ENCODE measurements at places on chromosomes 7 and 10.

DNA sequence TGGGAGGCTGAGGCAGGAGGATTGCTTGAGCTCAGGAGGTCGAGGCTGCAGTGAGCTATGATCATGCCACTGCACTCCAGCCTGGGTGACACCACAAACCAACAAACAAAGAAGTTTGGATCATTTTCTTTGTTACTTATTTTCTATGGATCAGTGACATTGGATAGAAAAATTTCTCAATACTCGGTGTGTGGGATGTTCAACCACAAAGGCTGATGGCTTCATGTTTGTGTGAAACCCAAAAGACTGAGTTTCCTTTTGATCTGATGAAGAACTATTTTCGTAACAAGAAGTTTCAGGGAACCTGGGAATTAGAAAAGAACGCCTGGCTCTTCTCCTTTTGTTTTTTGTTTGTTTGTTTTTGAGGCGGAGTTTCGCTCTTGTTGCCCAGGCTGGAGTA, 104.0 kb downstream of the HOXA1 start:
- no peak for DNase-seq

DNA sequence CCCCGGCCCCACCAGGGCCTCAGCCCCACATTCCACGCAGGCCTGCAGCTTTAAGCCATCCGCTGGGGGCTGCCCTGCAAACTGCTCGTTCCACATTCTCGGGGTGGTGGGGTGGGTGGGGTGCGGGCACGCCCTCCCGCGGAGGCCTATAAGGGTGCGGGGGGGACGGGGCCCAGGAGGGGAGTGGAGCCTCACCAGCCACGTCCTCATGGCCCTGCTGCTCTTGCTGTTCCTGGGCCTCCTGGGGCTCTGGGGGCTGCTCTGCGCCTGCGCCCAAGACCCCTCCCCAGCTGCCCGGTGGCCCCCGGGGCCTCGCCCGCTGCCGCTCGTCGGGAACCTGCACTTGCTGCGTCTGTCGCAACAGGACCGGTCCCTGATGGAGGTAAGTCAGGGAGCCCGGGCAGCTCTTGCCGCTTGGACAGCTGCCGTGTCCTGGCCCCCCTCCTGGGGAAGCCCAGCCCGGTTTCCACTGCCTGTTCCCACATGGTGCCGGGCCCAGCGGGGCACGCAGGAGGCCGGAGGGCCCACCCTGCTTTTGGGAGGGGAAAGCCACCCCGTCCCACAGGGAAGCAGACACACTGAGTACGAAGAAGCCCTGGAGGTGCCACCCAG, at the start of gene CYP2W1:
TSS of gene CYP2W1 (plus strand) at position 178 of the 612 bp plus-strand sequence. CDS start at position 209, 31 bp downstream.
- no peak for DNase-seq

DNA sequence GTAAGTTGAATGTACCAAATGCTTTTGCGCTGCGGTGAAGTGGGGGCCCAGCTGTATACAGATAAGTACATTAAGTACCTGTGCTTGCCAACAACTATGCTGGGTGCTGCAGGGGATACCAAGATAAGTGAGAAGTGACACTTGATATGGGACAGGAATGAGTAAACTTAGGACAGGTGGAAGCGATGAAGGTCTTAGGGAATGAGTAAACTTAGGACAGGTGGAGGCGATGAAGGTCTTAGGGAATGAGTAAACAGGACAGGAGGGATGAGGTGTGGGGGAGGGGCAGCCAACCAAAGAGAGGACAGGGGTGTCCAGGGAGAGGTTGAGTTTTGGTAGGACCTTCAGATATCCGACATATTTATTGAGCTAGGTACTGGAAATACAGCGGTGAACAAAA, 1.4 kb downstream of the MDH2 start:
- no peak for DNase-seq

GRCh38 chr10:44993922-44994751, 6.6 kb upstream of the ZNF22 start:
- no peak for DNase-seq

GRCh38 chr10:47349941-47350371, 1.8 kb downstream of the RBP3 start:
- no peak for DNase-seq

DNA sequence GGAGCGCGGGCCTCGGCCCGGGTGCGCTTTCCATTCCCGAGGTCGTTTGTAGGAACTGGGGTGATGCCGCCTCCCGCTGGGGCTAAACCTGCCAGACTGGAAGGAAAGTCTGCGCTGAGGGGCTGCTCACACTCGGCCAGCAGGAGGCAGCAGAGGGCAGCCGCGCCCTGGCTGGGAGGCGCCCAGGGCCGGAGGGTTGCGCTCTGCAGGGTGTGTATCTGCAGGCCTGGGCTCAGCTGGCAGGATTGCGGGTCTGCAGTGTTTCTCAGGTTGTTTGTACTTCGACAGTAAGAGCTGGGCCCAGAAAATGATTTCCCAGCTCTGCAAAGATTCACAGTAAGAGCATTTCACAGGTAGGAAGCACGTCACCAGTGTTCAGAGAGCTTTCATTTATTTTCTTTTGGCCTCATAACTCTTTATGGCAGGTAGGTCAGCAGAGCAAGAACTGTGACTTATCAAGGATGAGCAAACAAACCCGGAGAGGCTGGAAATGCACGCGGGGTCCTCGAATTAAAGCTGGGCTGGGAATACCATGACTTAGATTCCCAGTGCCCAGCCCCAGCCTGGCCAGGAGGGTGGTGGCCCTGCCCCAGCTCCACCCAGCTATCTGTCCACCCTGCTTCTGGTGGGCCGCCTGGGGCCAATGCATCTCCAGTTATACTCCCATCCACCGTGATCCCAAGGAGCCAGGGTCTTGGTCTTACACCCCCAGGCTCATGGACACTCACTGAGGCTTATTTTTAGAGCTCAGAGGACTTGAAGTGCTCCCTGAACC, 15.2 kb upstream of the PPP2R2D start:
- DNase-seq = peak; percentile 62

- DNase-seq = no peak
Observed at GRCh38 chr10:75936841-75937240, 505.4 kb downstream of the LRMDA start.

DNA sequence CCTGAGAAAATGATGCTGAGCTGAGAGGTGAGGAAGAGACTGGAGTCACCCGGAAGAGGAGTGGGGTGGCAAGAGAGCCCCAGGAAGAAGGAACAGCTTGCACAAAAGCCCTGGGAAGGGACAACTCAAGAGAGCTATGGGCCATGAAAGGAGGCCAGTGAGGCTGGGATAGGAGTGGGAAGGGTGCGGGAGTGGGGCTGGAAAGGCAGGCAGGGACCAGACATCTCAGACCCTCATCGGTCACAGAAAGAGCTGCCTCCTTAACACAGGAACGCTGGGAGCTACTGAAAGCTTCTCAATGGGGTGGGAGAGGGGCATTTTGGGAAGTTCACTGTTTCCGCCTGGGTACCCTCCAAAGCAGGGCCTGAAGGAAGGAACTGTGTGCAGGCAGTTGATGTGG, 122.0 kb upstream of the UNC5B start:
- DNase-seq = no peak

DNA sequence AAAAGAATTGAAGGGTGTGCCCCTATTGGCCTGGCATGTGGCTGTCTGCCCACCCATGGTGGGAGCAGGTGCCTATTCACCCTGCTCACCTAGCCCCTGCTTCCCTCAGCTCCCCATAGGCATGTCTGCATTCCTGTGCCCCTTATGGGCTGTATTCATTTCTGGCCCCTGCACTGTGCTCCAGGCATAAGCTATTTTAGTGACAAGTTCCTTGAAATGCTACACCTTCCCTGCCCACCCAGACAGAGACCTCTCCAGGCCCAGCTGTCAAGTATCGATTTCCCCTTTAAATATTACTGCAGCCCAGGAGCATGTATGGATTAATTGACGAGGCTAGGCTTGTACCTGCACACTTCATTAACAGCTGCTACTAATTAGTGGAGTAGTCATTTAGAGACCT, 235.4 kb downstream of the RPS24 start:
- no peak for DNase-seq

- no peak for DNase-seq
Observed at GRCh38 chr10:33333260-33334101, 986 bp downstream of the NRP1 start.

GRCh38 chr10:92110039-92110794, 180.7 kb downstream of the CPEB3 start:
- no peak for DNase-seq

DNA sequence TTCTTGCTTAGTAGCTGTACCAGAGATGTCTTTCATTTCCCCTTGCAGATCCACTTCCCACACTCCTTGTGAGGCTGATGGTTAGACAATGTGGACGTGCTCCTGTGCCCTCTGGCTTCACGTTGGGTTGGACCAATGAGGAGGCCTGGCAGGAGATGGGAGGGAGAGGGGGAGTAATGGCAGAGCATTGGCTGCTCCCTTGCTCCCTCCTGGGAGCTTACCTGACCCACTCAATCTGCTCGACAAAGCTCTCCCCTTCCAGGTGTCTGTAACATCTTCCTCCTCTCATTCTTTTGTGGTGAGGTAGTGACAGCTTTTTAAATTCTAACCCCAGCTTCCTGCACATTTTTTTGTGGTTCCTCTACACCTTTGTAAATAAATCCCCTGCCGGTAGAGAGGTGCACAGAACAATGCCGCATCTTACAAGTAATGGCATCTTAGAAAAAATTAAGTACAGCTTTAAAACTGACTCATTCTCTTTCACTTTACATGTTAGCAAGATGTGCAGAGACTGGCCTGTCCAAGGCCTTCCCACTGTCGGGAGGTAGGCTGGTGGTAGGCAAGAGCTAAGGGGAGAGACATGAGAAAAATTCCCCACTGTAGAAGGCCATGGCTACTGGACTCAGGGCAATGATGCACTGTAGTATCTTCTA, 134.3 kb downstream of the HTR7 start:
- no peak for DNase-seq

DNA sequence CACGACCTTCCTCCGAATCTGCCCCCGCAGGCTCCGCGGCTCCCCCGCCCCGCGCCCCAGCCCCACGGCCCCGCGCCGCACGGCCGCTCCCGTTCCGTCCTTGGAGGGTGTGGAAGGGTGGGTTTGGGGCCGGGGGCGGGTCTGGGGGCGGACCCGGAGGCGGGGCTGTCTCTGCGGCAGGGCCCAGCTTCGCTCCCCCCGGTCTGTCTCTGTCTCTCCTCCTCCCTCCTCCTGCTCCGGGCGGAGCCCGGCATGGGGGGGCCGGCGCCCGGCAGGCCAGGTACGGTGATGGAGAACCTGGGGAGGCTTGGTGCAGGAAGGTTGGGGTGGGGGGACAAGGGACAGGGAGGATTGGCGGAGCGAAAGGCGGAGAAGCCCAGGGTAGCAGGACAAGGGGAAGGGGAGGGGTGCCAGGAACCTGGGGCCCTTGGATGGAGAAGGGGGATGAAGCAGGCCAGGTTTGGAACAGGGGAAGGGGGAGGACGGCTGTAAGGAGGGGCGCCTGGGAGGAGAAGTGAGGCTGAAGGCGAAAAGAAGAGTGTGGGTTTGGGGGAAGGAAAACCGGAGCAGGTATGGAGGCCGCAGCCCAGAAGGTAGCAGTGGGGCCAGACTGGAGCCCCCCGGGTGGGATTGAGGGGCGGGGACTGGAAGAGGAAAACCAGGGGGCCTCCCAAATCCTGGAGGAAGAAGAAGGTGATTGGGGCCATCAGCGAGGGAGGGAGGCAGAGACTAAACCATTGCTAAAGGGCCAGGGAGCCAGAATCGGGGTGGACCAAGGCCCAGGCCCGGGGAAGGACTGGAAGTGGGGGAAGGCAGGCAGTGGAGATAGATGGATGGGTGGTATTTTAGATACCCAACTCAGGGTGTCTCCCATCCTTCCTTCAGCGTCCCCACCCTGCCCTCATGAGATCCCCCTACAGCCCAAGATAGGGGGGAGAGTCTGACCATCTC, at the start of gene NYAP1:
TSS of gene NYAP1 (plus strand) at position 206 of the 951 bp plus-strand sequence. CDS start 1,385 bp downstream, outside the sequence.
- DNase-seq = no peak

DNA sequence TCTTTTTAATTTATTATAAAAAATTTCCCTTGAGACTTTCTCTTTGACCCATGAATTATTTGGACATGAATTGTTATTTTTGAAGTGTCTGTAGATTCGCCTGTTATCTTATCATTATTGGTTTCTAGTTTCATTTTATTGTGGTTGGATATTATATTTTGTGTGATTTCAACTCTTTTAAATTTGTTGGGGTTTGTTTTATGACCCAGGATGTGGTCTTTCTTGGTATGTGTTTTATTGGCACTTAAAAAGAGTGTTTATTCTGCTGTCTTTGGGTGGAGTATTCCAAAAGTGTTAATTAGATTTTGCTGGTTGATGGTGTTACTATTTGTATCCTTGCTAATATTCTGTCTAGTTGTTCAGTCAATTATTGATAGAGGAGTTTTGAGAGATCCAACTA, 50.5 kb upstream of the GPR141 start:
- no peak for DNase-seq

GRCh38 chr7:87119581-87119980, 32.7 kb upstream of the DMTF1 start:
- no peak for DNase-seq

DNA sequence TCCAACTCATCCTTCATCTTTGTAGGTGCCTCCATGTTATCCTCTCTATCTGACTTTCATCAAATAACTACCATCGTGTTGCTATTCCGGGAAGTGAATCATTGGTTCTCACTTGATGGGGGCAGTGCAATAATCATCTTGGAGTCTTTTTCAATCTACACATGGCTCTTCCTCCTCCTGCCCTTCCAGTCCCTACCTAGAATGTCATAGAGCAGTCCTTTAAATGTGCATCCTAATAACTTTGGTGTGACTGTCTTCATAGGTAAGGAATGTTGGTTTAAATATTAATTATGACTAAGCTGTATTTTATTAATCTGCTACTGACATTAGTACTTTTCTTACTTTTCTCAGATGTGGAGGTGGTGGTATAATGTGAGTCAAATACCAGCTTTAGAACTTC, 8.4 kb upstream of the CDK14 start:
- no peak for DNase-seq

DNA sequence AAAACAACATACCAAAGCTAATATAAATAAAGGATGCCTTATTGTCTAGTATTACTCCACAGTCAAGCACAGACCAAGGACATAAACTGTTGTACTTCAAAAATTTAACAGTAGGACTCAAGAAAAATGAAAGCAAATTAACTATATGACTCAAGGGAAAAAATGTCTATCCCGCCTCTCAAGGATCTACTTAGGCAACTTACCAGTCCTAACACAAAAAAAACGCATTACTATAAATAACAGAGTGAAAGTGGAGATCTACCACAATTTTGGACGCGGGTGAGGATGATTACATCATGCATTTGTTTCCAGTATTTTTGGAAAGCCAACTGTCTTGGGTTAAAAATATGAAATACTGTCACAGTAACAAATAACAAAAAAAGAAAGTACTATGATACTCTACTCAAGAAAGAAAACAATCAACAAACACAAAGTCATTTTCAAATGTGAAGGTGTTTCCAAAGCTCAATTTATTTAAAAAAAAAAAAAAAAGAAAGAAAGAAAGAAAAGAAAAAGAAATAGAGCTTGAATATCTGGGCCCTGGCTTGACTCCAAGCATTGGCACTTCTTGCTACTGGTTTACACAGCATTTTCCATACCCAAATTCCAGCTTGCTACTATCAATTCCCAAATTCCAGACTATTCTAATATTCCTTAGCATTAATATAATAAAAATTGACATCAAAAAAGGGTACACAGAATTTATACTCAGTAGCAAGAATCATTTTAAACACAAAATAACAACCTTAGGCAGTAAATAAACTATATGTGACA, 99.4 kb downstream of the RSU1 start:
- DNase-seq = no peak

GRCh38 chr10:31004611-31005193, 27.0 kb downstream of the ZNF438 start:
- DNase-seq = no peak

- no peak for DNase-seq
Observed at GRCh38 chr7:107641676-107642075, 19.0 kb upstream of the SLC26A4 start.

- DNase-seq = no peak
Observed at GRCh38 chr7:17663061-17663675, 277.1 kb downstream of the SNX13 start.
